ENCODE measurements at places on chromosomes 11 and 22.

GRCh38 chr22:38755155-38755910 is 465 bp downstream of the SUN2 start:
- peak; percentile 98 for DNase-seq

- DNase-seq: no peak
Measured at GRCh38 chr11:130840679-130841078, 75.6 kb downstream of the SNX19 start.

GRCh38 chr22:43376765-43377547 is 33.8 kb upstream of the SCUBE1 start:
- DNase-seq: no peak

DNA sequence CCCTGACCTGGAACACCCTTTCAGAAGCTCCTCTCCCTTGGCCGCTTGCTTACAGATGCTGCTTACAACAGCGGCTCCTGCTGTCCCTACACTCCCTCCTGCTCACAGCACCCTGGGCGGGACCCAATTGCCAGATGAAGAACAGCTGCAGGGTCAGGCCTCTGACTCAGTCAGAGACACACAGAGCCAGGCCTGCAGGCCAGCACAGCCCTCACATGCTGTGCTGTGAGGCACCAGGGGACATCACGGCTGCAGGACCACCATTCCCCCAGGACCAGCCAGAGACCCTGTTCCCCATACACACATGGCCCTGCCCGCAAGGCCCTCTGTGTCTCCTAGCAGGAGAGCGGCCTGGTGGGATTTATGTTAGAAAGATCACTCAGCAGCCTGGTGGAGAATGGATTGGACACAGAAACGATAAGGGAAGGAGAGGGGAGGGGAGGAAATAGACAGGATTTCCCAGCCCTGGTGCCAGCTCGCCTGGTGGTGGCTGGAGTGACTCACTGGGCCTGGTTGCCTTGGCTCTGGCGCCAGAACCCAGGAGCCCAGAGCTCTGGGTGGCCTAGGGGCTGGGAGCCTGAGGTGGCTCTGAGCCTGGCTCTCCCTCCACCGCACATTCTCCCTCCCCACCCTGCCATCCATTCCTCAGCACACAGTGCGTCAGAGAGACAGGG is 6.7 kb downstream of the CAPN5 start:
- no peak for DNase-seq

- DNase-seq: no peak
Measured at GRCh38 chr11:63489879-63490278, 1.1 kb downstream of the PLAAT5 start.

DNA sequence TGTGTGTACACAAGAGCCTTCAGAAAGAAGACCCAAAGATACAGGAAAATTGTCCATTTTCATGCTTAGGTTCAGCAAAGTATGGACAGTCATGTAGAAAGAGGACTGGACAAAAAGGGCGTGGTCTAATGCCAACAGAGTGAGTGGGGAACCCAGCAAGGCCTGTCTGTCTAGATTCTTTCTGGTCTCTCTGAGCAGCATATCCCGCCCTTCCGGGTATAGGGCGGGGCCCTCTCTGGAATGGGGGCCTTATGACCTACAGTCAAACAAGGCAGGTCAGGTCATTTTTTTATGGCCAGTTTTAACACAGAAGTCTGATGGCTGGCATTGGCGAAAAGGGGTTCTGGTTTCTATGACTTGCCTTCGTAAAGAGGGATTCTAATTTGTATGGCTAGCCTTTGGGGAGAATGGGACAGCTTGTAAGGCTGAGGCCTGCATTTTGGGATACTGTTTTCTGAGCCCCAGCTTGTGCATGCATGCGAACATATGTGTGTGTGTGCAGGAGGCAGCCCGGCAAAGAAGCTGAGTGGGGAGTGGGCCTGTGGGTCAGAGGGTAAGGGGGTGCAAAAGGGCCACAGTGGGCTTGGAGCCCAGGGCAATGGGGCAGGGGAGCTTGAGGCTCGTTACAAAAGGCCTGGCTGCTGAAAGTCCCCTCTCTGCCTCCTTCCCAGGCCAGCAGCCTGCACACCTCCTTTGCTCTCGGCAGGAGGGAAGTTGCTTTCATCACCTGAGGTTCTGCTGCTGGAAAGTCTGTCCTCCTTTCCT is 130.5 kb upstream of the B3GAT1 start:
- DNase-seq: no peak
